ENCODE measurements at places on chromosomes 4 and X.

- no peak for DNase-seq
Measured at GRCh38 chr4:80165855-80166254, 31.4 kb upstream of the PRDM8 start.

DNA sequence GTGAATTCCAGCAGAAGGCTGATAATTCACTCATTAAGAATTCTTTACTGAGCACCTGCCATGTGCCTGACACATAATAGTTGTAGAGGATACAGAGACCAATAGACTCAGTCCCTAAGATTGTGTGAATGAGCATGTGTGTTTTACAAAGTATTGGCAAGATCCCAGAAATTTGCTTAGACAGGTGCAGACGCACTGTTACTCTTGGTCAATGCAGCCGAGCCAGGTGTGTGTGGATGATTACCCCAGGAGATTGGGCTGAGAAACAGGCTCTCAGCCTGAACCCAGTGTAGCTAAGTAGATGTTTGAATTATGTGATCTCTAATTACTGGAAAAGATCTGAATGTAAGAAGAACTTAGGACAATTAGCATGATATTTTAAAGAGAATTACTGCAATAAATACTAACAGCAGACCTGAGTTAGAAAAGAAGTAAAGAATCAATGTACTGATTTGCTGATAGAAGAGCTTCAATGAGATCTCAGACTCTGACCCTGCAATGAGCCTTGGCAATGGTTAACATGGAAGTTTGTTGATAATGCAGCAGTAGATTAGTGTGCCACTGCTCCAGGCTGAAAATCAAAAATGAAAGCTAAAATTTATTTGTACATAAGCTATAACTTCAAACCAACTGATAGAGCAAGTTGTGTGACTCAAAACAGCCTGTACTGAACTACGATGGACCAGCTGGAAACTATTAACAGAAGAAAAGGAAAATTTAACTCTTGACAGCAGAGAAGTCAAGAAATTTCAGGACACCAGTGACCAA lies 32.2 kb upstream of the NDST4 start:
- no peak for DNase-seq

- no peak for DNase-seq
Measured at GRCh38 chr4:2545321-2546013, 9.0 kb downstream of the FAM193A start.

DNA sequence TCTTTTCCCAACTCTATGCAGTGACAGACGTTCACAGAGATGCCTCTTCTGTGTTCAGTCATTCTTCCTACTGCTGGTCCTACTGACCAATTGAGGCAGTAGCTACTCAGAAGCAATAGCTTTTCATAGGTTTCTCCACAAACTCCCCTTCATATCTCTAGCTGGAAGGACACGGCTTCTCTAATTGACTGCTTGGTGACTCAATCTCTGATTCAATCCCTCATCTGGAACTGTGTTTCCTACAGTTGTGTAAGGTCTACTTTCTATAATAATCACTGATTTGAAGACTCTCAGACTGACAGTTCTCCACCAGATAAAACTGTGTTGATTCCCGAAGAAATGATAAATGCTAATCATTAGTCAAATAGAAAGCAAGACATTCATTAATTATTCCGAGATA lies 111.5 kb downstream of the DTHD1 start:
- no peak for DNase-seq

- DNase-seq = no peak
Measured at GRCh38 chr4:104500442-104500841, 5.7 kb upstream of the CXXC4 start.

Measured in CD4-positive, alpha-beta T cell treated with Interferon alpha-2 for 1 hour (primary cell).